ENCODE measurements at places on chromosomes 1 and 21. TPM values are rescaled to one million over a fixed set of nuclear protein-coding genes. Genes with fewer than 3 reads are reported as not detected.

DNA sequence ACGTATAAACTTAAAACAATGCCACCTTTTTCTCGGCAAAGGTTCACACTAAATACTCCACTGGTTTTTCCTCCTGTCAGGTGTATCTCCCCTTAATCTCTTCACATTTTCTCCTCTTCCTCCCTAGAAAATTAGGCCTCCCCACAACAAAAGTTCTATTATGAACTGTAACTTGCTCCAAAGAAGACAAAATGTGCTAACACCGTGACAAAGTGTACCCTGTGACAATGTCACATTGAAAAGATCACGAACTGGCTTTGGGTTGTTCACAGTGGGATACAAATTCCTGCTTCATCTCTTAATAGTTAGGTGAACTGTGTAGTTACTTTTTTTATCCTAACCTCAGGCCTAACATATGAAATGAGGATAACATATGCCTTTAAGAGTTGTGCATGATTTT is 6.0 kb downstream of the NUCKS1 start:
- DNase-seq = no peak

GRCh38 chr1:62844030-62844429 is 60.1 kb downstream of the ATG4C start:
- no peak for DNase-seq

GRCh38 chr1:214720561-214720960 is 117.6 kb downstream of the CENPF start:
- no peak for DNase-seq

The SIM2 gene
- not detected for total RNA-seq

GRCh38 chr1:41329662-41330587 is 31.3 kb upstream of the FOXO6 start:
- no peak for DNase-seq

DNA sequence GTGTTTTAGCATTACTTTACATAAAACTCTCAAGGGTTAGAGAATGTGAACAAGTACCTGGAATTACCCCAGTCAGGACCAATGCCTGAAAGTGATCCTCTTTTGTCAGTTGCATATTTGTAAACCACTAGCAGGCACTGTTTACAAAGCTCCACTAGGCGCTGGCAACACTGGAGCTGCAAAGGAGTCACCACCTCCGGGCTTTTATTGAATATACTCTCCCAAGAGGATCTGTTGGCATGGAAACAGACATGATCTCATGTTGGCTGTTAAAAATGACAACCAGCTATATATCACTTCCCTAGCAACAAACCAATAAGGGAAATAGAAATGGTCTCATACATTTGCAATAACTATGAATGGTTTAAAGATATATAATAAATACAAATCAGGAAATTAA is 116.0 kb downstream of the TTLL7 start:
- DNase-seq = no peak

DNA sequence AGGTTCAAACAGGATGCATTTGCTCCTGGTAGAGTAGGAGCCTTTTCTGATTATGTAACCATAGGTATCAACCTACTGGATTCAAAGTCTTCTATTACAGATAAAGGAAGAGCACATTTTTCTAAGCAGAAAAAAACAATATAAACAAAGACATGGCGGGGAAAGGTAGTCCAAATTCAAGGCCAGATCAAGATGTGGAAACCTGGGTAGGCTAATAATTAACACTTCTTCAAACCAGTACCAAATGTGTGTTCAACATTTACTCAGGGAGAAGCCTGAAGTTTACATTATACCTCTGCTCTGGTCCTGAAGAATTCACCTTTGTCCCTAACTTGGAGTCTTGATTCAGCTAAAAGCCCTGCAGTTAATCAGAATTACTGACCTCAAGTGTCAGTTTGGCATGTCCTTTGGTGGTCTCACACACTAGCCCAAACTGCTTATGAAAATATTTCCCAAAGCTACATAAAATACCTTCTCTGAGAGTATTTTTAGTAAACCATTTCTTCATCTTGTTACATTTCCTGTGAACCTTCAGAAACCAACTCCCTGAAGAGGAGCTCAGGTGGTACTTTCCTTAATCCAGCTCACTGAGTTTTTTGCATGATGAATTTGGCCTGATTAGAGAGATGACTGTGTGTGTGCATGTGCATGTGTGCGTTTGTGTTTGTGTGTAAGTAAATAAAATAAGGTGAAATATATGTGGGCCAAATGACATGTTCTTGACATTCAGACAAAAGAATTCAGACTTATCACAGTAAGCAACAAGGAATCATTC is 70.2 kb downstream of the TOR3A start:
- DNase-seq = no peak

All from left cardiac atrium (tissue), 4 donors.